ENCODE measurements at places on chromosomes 2 and 18. TPM values are rescaled to one million over a fixed set of nuclear protein-coding genes. Genes with fewer than 3 reads are reported as not detected.
A peak's percentile ranks its signal among the peaks of the same experiment; 100 is the strongest.

Gene GPAT2
- total RNA-seq = 1.8 TPM

Gene POTEE
- not detected for total RNA-seq

Gene RNF138
- 21.4 TPM for total RNA-seq

- H3K4me1 ChIP-seq = peaks cover 22% of the 10 kb centered on the region
- no peak overlapping the region for H3K4me3 ChIP-seq
- no peak for DNase-seq
These were observed 2.5 kb downstream of the SLC39A6 start for GRCh38 chr18:36126668-36127067.

- no peak overlapping the region for H3K4me3 ChIP-seq
- H3K4me1 ChIP-seq = no peaks in the 10 kb centered on the region
- H3K27me3 ChIP-seq = no peaks in the 10 kb centered on the region
These were observed 55.1 kb downstream of the TNS1 start for GRCh38 chr2:217947383-217948350.

DNA sequence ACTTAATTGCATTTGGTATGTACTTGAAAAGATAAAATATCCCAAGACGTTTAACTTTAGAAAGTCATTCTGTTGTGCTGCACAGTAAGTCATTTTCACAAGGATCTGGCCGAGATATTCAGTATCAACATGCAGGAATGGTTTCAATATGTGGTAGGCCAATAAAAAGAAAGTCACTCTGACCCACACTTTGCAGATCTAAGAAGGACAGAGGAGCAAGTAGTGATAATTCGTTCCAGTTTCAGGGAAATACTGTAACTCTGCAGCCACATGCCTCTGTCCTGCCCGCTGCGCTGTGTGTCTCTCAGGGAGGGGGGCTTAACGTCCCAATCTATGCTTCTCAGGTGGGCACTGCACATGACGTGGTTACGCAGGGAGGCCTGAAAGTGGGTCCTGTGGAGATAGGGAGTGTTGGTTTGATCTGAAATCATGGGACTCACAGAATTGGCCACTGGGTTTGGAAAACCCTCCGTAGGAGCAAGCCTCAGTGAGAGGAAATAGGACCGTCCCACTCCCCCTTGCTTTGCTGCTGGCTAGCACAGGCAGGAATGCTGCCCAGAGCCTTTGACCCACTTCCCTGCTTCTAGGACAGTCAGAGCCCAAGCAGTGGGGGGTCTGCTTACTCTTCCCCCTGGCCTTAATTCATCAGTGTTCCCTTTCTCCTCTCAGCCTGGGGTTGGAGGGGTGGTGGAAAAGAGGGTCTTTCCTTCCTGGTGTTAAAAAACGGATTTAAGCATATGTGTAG lies 314.7 kb upstream of the SPRED2 start:
- H3K4me1 ChIP-seq = no peaks in the 10 kb centered on the region
- H3K27me3 ChIP-seq = no peaks in the 10 kb centered on the region
- peak; percentile 74 for DNase-seq
- no peak overlapping the region for H3K4me3 ChIP-seq
- peak overlapping the region; percentile 38 for H3K27ac ChIP-seq
- no peaks in the 10 kb centered on the region for H3K36me3 ChIP-seq

- H3K36me3 ChIP-seq = peaks cover 8% of the 10 kb centered on the region
- no peak for DNase-seq
These were observed at the start of gene FLACC1 for GRCh38 chr2:201357221-201357620. Gene FLACC1 (minus strand): TSS chr2:201357345. CDS start chr2:201351404, 5,941 bp downstream.

- no peak overlapping the region for H3K27ac ChIP-seq
- H3K4me1 ChIP-seq = no peaks in the 10 kb centered on the region
- H3K4me3 ChIP-seq = no peak overlapping the region
- H3K27me3 ChIP-seq = no peaks in the 10 kb centered on the region
These were observed 21.1 kb downstream of the ILKAP start for GRCh38 chr2:238182362-238182761.

- no peak for DNase-seq
- H3K27me3 ChIP-seq = no peaks in the 10 kb centered on the region
- no peak overlapping the region for H3K4me3 ChIP-seq
- no peaks in the 10 kb centered on the region for H3K36me3 ChIP-seq
- no peak overlapping the region for H3K27ac ChIP-seq
These were observed 132.3 kb upstream of the TNP1 start for GRCh38 chr2:216992056-216992675.

Measured in sigmoid colon (tissue), 7 donors.